Activated CD4-positive, alpha-beta memory T cell treated with anti-CD3 and anti-CD28 coated beads for 36 hours (primary cell): ENCODE measurements at places on chromosomes 11 and 22.

GRCh38 chr11:124202951-124203350 lies 19.8 kb downstream of the OR10D3 start:
- DNase-seq: no peak

DNA sequence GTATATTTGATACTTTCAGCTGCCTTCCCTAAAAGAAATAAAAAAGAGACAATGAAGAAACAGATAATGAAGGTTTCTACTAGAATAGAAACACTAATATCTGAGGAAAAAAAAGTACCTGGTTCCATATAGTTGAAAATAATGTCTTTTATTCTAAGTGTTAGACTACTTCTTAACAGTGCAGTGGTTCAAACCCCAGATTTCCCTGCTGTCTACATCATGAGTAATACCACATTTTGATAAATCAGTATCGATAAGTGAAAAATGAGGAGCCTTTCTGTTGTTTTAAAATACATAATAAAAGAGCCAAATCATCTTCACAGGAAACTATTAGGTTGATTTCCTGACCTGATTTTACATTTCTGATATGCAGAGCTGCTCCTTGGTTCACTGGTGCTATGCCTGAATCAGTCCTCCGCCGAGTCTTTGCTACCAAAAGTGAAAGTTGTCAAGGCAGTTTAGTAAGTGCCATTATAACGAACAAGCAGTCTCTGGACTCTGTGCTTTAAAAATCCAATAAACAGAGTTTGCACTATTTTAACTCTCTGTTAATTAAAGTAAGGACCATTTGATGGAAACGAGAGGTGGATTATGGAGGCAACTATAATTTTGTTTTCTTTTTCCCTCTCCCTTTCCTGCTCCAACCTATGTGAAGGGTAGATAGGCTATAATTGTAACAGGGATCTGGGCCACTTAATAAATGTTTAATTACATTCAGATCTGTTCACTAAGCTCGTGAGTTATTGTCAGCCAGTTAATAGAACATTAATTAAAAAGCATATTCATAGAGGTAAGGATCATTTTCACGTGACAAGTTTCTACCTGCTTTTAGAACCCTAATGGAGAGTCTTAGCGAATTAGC lies 724.5 kb upstream of the RAG2 start:
- no peak for DNase-seq

DNA sequence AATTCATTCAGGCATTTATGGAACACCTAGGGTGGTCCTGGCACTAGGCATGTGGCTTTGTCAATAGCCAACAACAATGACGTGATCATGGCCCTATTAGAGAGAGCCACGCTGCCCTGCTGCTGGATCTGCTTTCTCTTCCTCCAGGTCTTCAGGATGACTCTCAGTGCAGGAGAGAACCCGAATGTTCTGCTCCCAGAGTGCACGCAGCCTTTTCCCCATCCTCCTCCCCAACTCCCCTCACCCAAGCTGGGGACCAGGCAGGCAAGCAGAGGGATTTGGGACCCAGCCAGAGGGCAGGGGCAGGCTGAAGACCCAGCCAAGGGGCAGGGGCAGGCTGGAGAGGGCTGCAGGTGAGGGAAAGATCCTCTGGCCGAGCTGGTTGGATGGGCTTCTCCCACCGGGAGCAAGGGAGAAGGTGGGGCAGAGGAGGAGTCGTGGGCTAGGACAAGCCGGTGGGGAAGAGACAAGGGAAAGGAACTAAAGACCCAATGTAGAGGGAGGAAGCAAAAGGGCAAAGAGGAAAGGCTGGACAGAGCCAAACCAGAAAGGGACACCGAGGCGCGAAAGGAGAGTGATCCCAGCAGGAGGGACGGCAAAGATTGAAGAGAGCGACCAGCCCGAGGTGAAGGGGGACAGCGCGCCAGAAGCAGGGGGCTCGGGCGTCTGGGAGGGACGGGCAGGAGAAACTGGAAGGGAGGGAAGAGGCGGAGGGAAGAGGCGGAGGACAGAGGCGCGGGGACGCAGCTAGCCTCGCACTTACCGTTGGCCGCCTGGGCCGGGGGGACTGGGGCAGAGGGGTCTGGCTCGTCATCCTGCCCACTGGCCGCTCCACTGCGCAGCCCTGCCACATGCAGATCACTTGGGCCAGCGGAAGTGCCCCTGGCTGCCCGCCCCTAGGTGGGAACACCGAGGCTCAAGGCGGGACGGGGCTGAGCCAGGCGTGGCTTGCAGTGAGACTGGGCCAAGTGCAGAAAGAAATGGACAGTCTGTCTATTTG lies at the start of gene KCTD14:
Gene KCTD14, minus strand, starts transcription at position 880 of the 1,000 bp plus-strand sequence. Its CDS starts 27 bp downstream, at position 853.
- no peak for DNase-seq

DNA sequence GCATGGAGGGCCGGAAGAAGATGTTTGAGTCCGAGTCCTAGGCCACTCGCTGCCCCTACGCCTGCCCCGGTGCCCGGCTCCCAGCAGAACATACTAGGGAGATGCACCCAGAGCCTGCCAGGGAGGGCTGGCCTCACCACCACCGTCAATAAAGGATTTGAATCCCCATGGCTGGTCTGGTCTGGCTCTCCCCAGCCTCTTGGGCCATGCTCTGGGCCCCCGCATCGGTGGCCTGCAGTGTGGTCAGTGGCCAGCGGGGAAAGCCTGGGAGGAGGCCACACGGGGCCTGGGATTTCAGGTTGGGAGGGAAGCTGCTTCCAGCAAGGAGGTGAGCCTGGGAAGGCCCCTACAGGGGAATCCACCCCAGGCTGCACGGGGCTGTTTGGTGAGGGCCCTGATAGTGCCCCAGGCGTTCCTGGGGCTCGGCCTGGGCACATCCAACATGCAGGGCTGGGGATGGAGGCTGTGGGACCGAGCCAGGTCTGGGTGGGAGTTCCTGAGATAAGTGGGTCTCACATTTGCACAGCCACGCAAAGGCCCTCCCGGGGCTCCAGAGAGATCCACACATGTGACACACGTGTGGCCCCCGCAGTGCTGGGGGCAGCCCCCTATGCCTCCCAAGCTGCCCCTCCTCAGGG lies 2.8 kb downstream of the TNNI2 start:
- no peak for DNase-seq

- DNase-seq: no peak
These were observed 13.9 kb downstream of the CSRP3 start for GRCh38 chr11:19187833-19188258.

- DNase-seq: no peak
These were observed 24.3 kb downstream of the BCR start for GRCh38 chr22:23204541-23205157.

DNA sequence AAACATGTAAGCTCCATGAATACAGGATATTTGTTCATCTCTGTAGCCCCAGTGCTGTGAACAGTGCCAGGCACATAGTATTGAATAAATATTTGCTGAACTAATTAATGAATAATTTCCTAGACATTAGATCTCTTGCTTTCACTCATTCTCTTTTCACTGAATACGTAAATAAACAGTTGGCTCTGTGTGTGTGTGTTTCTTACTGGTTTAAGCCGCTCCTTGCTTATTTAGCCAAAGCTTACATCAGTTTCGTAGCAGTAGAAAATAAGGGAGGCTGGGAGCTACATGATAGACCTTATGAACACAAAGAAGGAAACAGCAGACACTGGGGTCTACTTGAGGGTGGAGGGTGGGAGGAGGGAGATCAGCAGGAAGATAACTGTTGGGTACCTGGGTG lies 17.2 kb downstream of the KREMEN1 start:
- DNase-seq: no peak

DNA sequence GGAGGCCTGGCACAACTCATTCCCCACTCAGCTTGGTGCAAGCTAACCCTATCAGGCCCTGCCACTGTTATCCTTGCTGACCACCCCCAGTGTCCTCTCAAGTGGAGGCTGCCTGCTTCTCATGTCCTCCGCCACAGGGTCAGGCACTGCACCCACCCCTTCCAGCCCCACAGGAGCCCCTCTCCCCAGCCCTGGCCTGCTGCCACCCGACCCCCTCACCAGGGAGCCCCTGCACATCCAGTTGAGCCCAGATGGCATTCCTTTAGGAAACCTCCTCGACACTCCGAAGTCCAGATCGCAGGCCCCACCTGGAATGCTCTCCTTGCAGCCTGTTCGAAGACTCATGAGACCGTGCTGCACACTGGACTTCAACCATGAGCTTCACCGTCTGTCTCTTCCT lies 28.0 kb upstream of the IL17RA start:
- no peak for DNase-seq

GRCh38 chr22:45026511-45026910 lies 16.7 kb upstream of the PHF21B start:
- no peak for DNase-seq
